Stimulated activated CD8-positive, alpha-beta memory T cell treated with anti-CD3 and anti-CD28 coated beads, Interleukin-15, amount 100 ng/mL, for 48 hours (primary cell): ENCODE measurements at places on chromosomes 5 and 9.
A peak's percentile ranks its signal among the peaks of the same experiment; 100 is the strongest.

GRCh38 chr5:89436464-89436863 is 553.5 kb upstream of the MEF2C start:
- no peak for DNase-seq

DNA sequence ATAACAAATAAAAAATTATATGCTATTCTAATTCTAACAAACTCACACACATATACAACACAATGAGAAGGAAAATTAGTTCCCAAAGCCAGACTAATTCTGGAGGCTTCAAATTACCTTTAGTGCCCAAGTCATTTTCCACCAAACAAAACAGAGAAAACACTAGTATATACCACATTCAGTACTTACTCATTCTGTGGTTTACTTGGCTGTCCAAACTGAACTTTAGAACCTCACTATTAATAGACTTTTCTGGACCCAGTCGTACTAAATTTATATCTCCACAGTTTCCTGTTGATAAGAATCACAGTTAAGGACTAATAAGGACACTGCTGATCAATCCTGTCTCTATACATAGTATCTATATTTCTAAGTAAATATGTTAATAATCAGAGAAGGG is 66.4 kb downstream of the SETX start:
- no peak for DNase-seq

- DNase-seq: no peak
These were observed 33.4 kb upstream of the ADAMTS2 start for GRCh38 chr5:179378441-179379271.

DNA sequence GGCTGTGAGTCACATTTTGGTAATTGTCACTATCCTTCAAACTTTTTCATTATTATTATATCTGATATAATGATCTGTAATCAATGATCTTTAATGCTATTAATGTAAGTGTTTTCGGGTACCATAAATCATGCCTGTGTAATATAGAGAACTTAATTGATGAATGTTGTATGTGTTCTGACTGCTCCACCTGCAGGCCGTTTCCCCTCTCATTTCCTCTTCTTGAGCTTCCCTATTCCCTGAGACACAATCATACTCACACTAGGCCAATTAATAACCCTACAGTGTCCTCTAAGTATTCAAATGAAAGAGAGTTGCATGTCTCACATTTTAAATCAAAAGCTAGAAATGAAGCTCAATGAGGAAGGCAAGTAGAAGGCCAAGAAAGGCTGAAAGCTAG is 420.9 kb upstream of the SGCD start:
- no peak for DNase-seq

DNA sequence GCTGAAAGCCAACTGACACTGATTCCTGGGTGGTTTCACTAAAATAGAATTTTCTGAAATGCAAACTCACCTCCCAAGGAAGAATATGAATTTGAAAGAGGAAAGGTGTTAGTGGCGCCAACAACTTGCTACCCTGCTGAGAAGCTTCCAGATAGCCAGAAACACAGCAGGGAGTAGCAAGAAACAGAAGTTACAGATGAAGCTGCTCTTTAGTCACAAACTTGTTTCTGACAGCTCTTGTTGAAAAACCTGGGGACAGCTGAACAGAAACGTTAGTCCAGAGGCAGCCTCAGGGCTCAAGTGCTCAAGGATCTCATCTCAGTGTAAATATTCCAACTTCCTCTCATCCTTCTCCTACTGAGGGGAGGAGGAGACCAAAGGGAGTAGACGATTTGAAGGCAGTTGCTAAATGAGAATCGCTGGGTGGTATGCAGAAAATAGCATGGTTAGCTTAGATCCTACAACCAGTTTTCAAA is 184.1 kb downstream of the PDE4D start:
- no peak for DNase-seq

GRCh38 chr5:132419502-132420468 is 50.3 kb downstream of the SLC22A5 start:
- peak; percentile 39 for DNase-seq

DNA sequence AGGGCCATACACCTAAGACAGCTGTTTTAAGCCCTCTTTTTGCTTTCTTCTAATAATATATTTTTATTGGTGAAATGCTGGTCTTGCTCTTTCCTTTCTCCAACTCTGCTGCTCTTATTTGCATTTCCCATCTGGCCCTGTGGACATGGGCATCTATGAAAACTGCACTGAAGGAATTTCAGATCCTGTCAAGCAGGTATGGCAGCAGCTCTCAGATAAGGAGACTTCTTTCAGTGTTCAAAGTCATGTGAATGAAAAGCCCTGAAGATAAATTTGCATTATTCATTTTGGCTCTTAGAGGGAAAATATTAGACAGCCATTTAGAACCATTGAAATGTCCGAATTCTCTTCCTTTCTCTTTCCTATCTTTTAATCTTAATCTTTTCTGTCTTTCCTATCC is 668.0 kb upstream of the RIOK2 start:
- no peak for DNase-seq

GRCh38 chr5:170375283-170375682 is 13.9 kb downstream of the KCNMB1 start:
- no peak for DNase-seq

- no peak for DNase-seq
These were observed 1.2 kb downstream of the JAK2 start for GRCh38 chr9:4986296-4986695.

DNA sequence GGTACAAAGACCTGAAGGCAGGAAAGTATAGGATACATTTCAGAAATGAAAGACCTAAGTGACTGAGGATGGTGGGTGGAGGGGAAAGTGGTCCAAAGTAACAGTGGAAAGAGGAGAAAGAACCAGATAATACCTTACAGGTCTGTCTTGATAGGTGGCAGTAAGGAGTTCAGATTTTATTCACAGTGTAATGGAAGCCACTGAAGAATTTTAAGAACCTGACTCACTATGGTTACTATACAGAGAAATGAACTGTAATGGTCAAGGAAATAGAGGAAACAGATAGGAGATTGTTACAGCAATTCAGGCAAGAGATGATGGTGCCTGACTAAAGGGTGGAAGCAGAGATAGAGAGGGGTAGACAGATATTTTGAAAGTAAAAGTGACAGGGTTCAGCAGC is 46.5 kb downstream of the EPB41L4A start:
- DNase-seq: no peak

DNA sequence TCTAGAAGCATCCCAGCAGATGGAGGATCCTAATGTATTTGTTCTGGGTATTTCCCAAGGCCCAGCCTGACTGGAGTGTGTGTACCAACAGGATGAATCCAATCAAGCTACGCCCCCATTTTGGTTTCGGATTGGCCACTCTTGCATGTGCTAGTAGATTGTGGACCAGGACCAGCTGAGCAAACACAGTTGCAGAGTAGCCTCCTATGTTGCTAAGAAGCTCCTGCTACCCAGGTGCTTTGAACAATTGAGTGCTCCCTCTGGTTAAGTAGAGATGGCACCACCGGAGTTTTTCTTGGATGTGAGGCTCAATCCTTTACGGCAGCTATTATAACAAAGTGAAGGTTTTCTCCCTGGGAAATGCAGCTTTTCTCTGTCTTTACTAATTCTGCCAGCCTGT is 204.5 kb downstream of the NTRK2 start:
- DNase-seq: no peak

- DNase-seq: no peak
These were observed 578.4 kb upstream of the COX7C start for GRCh38 chr5:86039351-86039750.

DNA sequence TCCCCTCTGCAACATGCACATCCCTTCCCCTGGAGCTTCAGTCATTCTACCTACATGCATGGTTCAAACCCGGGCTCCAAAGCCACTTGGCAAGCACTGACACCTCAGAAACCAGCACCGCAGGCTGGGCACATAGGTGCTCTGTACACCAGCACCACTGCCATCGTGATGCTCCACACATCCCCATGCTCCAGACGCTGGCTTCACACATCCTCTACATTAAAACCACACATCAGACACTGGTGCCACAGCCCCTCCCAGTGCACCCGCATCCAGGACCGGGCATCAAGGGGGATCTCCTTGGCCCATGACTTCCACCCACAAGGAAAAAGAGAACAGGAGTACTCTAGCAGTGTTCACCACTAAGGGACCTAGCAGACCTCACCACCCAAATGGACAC is 787.7 kb downstream of the CDH18 start:
- DNase-seq: no peak

DNA sequence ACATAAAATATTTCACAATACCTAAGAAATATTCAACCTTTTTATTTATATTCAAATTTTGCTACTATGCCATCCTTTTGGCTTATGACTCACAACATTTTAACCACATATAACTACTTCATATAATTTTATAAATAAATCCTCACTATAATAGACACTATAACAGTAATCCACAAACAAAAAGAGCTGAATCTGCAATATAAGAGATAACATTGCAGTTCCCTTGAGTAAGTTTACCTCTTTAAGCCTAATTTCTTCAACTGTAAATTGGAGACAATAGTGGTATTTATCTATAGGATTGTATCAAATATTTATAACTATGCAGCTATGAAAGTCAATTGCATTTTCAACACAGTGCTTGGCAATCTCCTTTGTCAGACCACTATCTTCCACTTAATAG is 1084.5 kb downstream of the NR2F1-AS1 start:
- no peak for DNase-seq

DNA sequence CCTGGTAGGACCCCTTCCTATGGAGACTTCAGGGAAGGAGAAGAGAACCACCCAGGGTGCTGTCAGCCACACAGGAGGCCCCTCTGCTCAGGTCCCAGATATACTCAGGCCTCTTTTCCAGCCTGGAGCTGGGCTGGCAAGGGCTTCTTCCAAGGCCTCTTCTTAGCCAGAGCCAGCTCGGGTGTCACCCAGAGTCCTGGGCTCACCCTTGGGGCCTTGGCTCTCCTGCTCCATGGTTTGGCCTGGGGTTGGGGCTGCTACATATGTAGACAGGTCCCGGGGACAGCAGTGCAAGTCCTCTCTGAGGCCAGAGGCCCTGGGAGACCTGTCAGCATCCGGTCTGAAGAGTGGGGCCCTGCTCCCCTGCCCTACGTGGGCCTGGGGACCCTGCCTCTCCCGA is 22.8 kb downstream of the PAEP start:
- DNase-seq: no peak

GRCh38 chr5:144141585-144141984 is 28.9 kb downstream of the YIPF5 start:
- no peak for DNase-seq

DNA sequence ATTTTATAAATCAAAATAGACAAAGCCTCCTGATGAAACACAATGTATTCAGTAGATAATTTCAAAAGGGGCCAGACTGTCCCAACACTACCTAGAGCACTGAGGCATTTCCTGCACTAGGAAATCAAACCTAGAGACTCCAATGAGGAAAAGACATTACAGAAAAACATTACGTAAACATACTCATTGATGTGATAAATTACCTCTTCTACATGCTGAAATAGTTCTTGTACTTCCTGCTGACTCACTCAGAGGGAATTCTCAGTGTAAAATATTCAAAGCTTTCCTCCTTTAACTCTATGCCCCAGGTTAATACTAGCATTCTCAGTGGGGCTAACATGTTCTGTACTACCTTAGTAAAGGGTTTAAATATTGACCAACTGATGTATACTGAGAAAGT is 178.0 kb downstream of the ESM1 start:
- DNase-seq: no peak

DNA sequence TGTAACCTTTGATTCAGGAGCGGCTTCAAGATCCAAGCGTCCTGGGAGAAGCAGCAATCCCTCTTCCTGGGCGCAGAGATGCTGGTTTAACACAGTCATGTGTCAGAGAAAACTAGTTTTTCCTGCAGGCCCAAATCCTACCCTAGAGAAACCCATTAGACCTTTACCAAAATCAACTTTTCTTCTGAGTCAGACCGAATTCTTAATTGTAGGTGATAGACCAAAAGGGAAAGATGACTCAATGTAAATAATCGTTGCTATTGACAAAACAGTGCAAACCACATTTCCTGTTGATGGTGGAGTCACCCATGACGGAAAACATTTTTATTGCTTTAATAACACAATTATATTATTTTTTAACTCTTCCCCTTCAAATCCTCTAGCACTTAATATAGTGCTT is 40.1 kb downstream of the SLC1A1 start:
- no peak for DNase-seq

DNA sequence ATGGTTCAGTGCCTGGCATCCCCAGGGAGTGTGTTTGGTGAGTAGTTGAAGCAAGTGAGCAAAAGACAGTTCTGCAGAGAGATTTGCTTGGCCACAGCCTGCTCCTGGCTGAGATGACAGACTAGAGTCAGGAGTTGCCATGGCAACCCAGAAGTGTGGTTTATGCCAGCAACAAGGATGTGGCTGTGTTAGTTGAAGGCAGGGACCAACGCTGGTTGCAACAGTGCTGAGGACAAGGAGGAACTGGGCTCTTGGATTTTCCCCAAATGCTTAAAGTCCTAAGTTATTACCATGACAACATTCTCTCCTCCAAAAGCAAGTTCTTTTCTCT is 2.7 kb downstream of the NXNL2 start:
- DNase-seq: no peak

GRCh38 chr9:127637322-127637847 is 25.3 kb downstream of the STXBP1 start:
- DNase-seq: no peak

- DNase-seq: no peak
These were observed 98.8 kb downstream of the GCNT1 start for GRCh38 chr9:76557674-76558225.

DNA sequence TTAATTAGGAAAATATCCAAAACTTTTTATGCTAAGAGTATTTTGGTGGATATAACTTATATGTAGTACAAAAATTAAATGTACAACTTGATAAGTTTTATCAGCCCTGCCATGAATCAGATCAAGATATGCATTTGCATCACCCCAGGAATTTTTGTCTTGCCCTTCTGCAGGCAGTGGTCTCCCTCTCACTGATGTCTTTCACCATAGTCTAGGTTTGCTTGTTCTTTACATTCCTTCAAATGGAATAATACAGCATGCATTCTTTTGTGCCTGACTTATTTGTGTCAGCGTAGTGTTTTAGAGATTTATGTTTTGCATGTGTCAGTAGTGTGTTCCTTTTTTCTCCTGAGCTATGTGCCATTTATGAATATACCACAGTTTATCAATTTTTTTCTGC is 36.4 kb downstream of the RNF180 start:
- no peak for DNase-seq

DNA sequence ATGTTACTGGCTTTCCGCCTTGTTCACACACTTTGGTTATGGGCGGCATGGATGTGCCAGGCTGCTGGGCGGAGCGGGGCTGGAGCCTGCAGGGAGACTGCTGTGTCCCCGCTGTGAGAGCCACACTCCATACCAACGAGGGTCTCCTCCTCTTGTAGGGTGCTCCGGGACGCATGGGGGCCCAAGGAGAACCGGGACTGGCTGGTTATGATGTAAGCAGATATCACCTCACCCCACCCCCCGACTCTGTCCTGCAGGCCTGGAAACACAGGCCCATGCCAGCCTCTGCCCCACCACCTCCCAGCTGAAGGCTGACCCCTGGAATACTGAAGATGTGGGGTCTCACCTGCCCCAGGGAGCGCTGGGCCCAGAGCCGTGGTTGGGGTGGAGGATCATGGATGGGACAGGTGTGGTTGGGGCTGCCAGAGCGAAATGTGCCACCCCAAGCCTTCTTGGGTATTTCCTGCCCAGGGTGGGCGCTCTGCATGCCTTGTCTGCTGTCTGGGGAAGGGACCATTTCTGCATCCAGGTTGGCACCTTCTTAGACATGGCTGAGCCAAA is 39.3 kb upstream of the ORM1 start:
- no peak for DNase-seq

GRCh38 chr5:153884612-153884957 is 154.1 kb downstream of the FAM114A2 start:
- DNase-seq: no peak
